ENCODE measurements at places on chromosomes 2 and 18.

DNA sequence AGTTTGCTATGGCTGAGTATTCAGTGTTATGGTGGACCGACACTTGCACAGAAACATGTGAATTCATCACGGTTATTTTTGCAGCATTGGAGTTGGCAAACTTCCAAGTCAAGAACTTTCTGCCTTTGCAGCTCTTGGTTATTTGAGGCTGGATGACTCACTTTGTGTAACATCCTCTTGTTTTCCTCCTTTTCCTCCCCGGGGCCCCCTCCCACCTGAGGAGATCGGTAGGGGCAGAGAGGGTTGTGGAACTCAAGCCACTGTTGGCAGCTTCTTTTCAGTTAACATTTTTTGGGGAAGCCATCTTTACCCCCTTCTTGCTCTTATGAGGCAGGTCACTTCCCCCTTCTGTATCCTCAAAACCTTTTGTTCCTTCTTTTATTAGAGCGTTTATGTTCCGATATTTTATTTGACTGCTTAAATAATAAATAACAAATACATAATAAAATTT lies 48.6 kb downstream of the DDX1 start:
- no peak for DNase-seq

DNA sequence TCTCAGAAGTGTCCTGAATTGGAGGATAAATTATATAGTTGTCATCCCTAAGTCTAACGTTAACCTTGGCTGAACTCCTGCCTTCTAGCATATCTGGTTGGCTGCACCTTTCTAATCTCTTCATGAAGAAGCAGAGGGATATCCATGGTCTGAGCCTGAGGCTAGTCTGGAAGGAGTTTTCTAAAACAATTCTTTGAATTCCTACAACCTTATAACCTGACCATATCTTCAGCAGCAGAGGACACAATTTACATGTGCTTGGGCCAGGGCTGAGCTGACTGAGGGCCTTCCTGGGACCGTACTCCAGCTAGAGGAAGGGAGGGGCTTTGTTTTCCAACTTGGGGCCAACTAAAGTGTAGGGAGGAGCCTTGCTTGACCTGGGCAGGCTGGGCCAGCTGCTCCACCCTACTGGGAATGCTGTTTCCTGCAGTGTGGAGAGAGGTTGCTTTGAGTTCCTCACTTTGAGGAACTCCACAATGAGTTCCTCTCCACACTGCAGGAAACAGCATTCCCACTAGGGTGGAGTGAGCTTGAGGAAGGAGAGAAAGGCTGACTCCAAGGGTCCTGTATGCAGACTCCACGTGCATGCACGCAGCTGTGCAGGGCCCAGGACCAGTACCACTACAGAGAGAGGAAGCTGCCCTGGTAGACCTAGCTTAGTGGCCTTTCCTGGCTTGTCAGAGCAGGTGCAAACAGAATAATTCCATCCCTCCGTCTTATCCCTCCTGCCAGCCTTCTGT lies 19.6 kb downstream of the CEP68 start:
- no peak for DNase-seq

DNA sequence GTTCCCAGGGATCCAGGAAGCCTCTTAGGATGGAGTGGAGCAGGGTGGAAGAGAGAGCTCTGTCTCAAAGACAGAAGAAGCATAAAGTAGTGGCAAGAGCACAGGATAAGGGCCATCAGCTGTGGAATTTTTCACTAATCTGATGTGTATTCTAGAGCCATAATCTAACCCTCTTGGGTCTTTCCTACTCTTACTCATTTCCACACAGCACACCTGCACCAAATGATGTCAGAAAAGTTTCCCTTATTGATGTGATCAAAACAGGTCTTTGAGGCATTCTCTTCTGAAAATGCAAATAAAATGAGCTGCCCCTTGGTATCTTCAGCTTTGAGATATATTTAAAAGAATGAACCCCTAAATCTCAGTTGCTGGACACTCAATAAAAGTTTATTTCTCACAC lies 415.1 kb upstream of the CHST9 start:
- no peak for DNase-seq

DNA sequence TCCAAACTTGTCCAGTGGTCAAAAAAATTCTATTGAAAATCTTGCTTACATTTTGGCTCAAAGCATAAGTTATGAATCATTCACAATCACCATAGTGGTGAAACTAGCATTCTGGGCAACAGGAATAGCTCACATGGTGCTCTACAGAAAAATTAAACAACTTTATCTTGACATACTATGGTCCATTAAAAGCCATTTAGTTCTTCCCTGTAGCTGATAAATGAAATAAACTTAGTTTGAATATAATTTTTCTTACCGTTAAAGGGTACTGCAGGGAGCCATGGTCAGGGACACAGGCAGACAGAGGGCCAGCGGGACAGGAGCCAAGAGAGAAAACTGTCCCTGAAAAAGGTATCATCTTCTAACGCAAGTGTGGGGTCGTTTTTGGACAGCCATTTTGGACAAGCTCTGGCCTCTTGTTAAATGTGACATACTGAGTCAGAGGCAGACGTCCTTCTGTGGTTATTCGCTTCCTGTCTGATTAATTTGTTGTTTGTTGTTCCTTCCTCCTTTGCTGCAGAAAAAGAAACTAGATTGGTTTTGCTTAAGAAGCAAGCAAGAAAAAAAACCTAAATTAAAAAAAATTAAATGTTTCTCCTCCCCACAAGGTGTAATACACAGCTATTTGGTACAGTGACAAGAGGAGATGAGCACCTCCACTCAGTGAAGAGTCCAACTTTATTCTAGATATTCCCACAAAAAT lies at the start of gene WIPF1:
TSS of gene WIPF1 (minus strand) at position 460 of the 703 bp plus-strand sequence. CDS start 12,231 bp downstream, outside the sequence.
- DNase-seq: peak; percentile 87

GRCh38 chr18:5488844-5489243 lies 55.0 kb downstream of the EPB41L3 start:
- no peak for DNase-seq

DNA sequence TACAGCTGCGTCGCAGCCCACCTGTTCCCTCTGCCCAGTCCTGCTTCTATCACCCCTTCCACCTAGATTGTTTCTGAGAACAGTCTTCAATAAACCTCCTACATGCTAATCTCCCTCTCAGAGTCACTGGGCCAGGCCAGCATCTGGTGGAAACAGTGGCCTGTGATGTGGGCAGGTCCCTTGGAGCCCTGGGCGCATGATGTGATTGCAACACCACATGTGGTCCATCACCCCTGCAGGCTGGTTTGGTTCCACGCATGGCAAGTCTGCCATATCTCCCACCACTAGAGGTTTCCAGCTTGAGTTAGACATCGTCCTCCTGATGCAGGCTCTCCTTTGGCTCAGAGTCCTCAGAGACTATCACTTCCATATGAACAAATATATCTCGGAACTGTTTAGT lies 83.5 kb downstream of the PRKCE start:
- no peak for DNase-seq

DNA sequence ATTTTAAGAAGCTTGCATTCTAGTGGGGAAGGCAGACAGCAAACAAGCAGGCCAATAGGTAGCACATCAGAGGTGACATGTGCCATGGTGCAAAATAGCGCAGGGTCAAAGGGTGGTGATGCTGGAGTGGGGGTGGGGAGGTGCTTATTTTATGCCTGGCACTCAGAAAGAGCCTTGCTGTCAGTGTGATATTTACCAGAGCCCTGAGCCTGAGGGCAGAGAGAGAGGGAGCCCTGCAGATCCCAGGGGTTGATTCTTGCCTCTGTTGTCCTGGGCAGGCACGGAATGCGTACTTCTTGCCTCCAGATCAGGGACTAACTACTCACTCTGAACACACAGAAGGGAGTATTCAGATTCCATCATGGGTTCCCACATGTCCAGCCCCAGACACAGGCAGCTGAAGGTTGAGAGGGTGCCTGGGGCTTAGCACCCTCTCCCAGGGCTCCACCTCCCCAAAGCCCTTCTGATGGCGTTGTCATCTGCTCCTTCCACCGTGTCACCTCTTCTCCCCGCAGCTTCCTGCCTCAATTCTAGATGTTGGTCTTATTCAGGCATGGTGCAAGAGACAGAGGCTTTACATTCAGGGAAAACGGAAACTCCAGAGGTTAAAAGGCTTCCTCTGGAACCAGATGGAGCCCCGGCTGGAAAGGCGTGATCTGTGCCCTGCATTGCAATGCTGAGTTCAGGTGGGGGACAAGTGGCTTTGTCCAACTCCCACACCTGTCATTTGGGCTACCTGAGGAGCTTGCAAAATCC lies 252.3 kb downstream of the HAUS1 start:
- no peak for DNase-seq

DNA sequence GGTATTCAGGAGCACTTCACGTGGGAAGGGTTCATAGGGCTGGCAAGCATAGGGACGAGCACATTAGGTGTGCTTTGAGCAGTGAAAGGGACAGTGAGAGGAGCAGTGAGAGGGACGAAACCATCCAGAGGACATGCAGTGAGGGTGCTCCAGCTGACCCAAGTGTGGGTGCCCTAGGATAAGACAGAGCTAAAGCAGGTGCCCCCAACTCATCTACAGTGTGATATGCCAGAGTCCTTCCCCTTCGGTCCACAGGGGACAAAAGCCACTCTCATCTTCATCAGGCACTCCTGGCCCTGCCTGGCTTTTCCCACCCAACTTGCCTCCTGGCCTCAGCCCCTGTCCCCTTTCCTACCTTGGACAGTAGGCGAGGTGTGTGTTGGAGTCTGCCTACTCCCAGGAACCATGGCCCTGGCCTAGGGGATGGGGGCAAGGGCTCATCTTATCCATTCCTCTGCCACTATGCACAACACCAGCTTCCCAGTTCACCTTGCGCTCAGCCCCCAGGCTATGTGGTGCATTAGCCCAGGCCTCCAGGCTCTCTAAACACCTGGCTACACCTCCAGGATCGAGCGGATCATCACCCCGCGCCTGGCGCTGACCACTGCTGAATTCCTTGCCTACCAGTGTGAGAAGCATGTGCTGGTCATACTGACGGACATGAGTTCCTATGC lies 16.1 kb upstream of the ANKRD53 start:
- no peak for DNase-seq
